ENCODE measurements at places on chromosomes 11 and 22.

DNA sequence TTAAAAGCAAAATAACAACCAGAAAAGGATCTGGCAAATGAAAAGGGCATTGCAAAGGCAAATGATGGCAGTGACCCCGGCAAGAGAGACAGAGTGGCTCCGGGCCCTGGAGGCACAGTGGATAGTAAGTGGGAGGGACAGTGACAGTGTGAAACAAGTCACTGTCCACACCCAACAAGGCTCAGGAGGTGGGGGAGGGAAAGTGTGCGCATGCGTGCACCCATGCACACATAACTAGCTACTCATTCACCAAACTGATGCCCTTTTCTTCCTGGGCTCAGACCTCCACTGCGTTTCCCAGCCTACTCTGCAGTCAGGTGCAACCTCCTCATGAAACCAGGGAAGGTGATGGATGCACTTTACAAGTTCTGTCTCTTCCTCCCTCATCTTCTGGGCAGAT is 108.4 kb downstream of the SHANK2 start:
- DNase-seq: no peak

DNA sequence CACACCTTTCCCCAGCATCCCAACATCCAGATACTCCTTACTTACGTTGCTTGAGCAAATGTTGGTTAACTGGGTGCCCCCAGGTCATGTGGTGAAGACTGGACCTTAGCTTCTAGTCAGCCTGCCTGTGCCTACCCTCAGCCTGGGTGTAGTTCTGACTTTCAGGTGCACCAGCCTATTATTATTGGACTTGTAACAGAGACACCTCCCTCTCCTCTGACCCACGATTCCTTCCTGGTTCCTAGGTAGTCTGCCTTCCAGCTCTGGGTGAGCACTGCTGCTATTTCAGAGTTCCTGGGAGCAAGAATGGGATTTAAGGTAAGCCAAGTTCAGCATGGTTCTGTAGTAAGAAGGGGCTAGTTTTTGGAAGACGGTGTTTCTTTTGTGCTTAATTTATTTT is 138.2 kb downstream of the DSCAML1 start:
- no peak for DNase-seq

- no peak for DNase-seq
Observed at GRCh38 chr22:39430576-39431150, 26.1 kb upstream of the MGAT3 start.

DNA sequence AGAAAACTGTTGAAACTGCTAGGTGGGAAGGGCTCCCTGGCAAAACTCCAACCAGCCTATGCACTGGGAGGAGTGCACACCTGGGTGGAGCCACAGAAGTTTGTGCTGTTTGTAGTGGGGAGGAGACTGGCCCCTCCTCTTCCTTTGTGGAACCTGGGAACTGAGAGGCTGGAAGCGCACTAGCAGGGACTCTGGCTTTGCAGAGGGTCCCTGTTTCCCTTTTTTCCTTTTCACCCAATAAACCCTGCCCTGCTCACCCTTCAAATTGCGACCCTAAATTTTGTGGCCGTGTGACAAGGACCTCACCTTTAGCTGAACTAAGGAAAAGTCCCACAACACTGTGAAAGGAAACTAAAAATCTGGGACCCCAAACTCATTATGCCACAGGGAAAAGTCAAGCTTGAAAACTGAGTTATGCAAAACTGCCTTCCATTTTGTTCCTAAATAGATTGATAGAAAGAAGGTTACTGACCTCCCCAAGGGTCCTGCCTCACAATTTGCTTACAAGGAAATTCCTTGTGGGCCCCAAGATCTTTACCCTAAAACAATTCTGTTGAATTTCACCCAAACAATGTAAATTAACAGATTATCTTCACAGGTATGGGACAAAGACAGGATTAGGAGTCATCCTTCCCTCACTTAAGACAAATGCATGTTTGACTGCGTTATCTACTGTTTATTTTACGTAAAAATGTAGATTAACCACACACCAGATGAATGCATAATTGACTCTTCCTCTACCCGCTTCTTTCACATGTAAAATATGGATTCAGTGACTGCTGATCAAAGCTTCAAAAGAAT is 81.0 kb downstream of the SLC36A4 start:
- no peak for DNase-seq

- no peak for DNase-seq
Observed at GRCh38 chr22:17767233-17768065, 6.8 kb downstream of the BID start.

GRCh38 chr11:125404811-125405790 is 91.0 kb downstream of the FEZ1 start:
- no peak for DNase-seq

- DNase-seq: no peak
Observed at GRCh38 chr11:132499661-132500060, 1032.6 kb downstream of the OPCML start.

DNA sequence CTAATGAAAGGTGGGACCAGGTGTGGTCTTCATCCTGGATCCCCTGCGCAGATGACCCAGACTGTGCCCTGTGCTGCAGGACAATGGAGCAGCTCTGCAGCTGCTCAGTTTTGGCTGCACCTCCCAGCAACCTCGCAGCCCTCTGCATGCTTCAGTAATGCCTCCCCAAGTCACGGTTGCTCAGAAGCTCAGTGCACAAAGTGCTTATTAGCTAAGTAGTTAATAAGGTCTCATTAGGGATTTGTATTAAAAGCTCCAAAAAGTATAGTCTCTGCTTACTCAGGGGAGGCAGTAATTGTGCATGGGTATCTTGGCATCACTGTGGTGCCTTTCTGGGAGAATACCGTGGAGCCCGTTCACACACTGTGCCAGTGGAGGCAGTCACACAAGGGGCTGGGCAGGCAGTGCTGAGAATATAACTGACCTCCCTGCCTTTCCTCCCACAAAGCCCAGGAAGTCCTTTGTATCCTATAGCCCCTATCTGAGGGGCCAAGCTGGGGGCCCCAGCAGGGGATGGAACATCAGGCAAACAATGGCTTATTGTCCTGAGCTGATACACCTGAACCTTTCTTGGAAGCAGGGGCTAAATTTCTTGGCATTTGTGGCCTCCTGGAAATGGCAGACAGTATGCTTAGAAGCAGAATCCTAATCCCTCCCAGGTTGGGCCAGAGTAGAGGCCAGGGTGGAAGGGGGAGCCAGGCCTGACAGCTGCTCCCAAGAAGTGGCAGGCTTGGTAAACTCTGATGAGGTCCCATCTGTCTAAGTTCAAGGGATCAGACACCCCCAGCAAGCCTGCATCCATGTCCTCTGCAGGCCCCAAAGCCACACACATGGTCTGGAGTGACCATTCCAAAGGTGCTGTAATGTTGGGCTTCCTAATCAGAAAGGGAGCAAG is 125.5 kb upstream of the PARVA start:
- no peak for DNase-seq
